T-helper 17 cell (primary cell): ENCODE measurements at places on chromosomes 4 and X.

GRCh38 chr4:120874792-120875774 lies 47.4 kb downstream of the PRDM5 start:
- no peak for DNase-seq

DNA sequence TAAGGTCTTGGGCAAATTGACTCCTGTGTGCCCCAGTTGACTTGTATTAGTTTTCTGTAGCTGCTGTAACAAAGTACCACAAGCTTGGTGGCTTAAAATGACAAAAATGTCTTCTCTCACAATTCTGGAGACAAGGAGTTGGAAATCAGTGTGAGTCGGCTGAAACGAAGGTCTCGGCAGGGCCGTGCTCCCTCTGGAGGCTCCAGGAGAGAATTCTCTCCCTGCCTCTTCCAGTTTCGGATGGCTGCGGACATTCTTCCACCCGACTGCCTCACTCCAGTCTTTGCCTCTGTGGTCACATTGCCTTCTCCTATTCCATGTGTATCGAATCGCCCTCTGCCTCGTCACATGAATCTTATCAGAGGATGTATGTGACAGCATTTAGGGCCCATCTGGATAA lies 66.0 kb upstream of the PHOX2B start:
- no peak for DNase-seq

- DNase-seq: no peak
Measured at GRCh38 chr4:24260133-24260715, 324.1 kb downstream of the DHX15 start.

DNA sequence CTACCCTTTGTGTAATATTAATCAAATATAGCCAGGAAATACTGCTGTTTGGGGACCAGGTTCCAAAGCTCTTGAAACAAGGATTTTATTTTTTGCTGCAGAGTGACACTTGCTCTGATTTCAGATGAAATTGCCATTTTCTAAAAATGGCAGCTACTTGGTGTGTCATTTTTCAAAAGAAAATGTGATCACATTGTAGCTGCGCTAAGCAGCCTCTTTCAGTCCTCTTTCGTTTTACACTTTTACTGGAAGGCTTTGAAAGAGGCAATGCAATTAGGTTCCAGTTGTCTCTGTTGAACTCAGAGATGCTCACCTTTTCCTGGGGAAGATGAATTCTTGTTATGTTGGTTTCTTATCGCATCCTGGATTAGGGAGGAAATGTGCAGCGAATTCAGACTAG lies 85.1 kb downstream of the CT47B1 start:
- DNase-seq: no peak

GRCh38 chrX:12421918-12422317 lies 283.6 kb downstream of the FRMPD4 start:
- DNase-seq: no peak

DNA sequence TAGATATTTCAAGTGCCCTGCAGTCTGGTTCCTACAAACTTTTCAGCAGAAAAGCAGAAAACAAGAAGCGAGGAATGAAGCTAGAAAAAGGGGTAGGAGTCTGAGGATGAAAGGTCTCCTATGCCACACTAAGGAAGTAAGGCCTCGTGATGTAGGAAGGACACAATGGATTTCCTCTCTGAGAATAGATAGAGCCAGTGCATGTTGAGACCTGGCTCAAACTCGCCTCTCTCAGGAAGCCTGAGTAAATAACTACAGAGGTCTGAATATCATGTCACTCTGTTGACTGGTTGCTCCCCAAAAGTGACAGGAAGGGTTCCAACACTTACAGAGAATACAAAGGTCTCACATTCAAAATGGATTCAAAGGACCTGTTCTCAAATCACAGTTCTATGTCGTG lies 93.3 kb downstream of the GRIA3 start:
- no peak for DNase-seq

GRCh38 chr4:14848229-14848628 lies 154.1 kb upstream of the CPEB2 start:
- DNase-seq: no peak

- no peak for DNase-seq
Measured at GRCh38 chr4:8920289-8920965, 48.8 kb upstream of the HMX1 start.

GRCh38 chr4:11069083-11069482 lies 359.6 kb downstream of the HS3ST1 start:
- DNase-seq: no peak

DNA sequence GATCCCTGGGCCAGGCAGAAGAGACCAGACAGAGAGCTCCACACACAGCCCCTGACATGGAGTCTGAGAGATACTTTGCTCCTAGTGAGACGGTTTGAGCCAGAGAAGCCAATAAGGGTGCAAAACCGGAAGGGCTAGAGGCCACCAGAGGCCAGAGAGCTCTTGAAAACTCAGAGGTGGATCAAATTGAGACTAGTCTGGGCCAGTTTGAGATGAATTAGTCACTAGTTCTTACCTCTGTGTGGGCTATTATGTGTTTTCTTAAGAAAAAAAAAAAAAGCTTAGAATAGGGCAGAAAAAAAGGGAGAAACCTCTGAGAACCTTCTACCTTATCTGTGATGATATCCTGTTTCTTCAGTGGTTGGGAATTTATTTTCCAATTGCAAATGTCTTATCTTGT lies 110.4 kb upstream of the EDNRA start:
- no peak for DNase-seq

DNA sequence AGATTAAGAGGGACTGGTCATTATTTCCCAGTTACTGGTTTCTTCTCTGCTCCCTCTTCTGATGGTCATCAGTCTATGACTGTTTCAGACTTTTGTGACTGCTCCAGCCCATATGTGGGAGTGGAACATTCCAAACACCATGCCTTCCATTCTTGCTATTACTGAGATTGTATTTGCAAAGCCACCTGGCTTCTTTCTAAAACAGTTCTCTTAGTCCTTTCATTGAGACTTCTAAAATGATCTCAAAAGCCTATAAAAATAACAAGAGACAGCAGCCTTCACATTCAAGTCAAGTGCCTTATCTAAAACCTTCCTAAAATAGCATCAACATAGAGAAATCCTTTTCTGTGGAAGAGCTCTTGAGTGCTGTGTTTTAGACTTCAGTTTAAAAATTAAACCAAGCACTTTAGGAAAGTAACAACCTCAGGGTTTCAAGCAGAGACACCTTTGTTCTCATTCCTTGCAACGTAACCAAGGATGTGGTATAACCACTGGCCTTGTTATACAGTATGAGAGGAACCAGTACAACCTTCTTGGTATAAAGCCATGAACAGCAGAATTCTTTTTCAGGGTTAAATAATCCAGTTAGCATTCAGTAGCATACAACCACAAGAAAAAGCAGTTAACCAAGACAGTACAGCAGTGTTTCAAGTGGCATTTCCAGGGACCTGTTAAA lies 97.1 kb downstream of the NFKB1 start:
- no peak for DNase-seq

- peak; percentile 73 for DNase-seq
Measured at GRCh38 chrX:39855748-39856129, 242.0 kb downstream of the BCOR start.

- no peak for DNase-seq
Measured at GRCh38 chrX:140723121-140723715, 13.7 kb downstream of the LINC00632 start.
